ENCODE measurements at places on chromosomes 11 and 22. TPM values are rescaled to one million over a fixed set of nuclear protein-coding genes. Genes with fewer than 3 reads are reported as not detected.

GRCh38 chr11:74636630-74637184, 44.3 kb downstream of the POLD3 start:
- no peak overlapping the region for H3K4me3 ChIP-seq
- peaks cover 7% of the 10 kb centered on the region for H3K4me1 ChIP-seq
- no peaks in the 10 kb centered on the region for H3K27me3 ChIP-seq
- no peaks in the 10 kb centered on the region for H3K36me3 ChIP-seq
- H3K27ac ChIP-seq = no peak overlapping the region
- no peak for DNase-seq

- no peak for DNase-seq
- peak within 1 kb of the TSS; percentile 23 for H3K4me3 ChIP-seq
- no peaks in the 10 kb centered on the region for H3K36me3 ChIP-seq
- peaks cover 13% of the 10 kb centered on the region for H3K4me1 ChIP-seq
Measured at GRCh38 chr11:65575568-65576231, at the start of gene EHBP1L1. EHBP1L1 (plus strand) TSS chr11:65576053; CDS start chr11:65576303, 250 bp downstream.

- H3K4me1 ChIP-seq = peaks cover 3% of the 10 kb centered on the region
- H3K27me3 ChIP-seq = no peaks in the 10 kb centered on the region
- no peak overlapping the region for H3K4me3 ChIP-seq
Measured at GRCh38 chr11:117225553-117226170, 6.2 kb downstream of the PCSK7 start.

GRCh38 chr22:46476547-46476941, 60.9 kb downstream of the CELSR1 start:
- H3K4me3 ChIP-seq = no peak overlapping the region
- H3K4me1 ChIP-seq = no peaks in the 10 kb centered on the region
- H3K36me3 ChIP-seq = no peaks in the 10 kb centered on the region
- H3K27me3 ChIP-seq = no peaks in the 10 kb centered on the region
- H3K27ac ChIP-seq = no peak overlapping the region

GRCh38 chr11:95322539-95322938, 91.5 kb upstream of the SESN3 start:
- H3K4me1 ChIP-seq = no peaks in the 10 kb centered on the region
- no peak overlapping the region for H3K4me3 ChIP-seq
- H3K27ac ChIP-seq = no peak overlapping the region
- H3K27me3 ChIP-seq = no peaks in the 10 kb centered on the region
- H3K36me3 ChIP-seq = no peaks in the 10 kb centered on the region
- no peak for DNase-seq

DNA sequence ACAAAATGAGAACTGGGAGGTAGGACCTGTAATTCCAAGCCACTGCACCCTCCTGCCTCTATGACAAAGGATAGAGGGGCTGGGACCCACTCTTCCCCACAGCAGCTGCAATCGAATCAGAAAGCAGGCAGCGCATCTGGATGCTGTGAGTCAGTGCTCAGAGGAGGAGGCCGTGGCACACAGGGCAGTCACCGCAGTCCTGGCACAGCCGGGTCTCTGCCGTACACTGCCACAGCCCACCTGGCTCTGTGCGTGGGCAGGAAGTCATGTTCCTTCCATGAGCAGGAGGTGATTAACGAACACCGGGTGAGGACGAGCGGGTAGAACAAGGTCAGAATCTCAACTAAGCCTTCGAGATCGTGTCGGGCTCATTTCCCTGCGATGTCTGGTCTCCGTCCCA, 30.2 kb upstream of the PPFIA1 start:
- H3K36me3 ChIP-seq = no peaks in the 10 kb centered on the region
- no peak for DNase-seq
- H3K4me1 ChIP-seq = no peaks in the 10 kb centered on the region
- H3K27me3 ChIP-seq = no peaks in the 10 kb centered on the region
- H3K27ac ChIP-seq = no peak overlapping the region

Gene PRDM11
- total RNA-seq = 6.7 TPM

- no peak for DNase-seq
- H3K4me1 ChIP-seq = no peaks in the 10 kb centered on the region
- H3K4me3 ChIP-seq = no peak overlapping the region
- no peak overlapping the region for H3K27ac ChIP-seq
Measured at GRCh38 chr11:95469258-95469657, 238.3 kb upstream of the SESN3 start.

DNA sequence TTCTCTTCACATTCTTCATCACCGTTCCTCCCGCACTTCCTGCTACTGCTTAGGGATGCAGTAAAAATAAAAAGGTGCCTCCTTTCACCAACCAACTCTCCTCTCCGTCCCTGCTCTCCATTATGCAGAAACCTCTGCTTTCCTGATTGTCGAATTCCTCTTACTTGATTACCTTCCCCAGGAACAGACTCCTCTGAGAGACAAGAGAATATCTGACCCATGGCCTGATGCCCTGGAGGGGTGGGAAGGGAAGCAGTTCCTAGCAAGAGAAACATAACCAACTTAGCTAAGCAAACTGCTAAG, 80.9 kb downstream of the TRIM29 start:
- no peak overlapping the region for H3K27ac ChIP-seq
- DNase-seq = no peak
- H3K27me3 ChIP-seq = no peaks in the 10 kb centered on the region
- no peaks in the 10 kb centered on the region for H3K36me3 ChIP-seq
- H3K4me3 ChIP-seq = no peak overlapping the region

Gene RAB3IL1
- total RNA-seq = 5.6 TPM

Gene RAC2
- total RNA-seq = 0.91 TPM

DNA sequence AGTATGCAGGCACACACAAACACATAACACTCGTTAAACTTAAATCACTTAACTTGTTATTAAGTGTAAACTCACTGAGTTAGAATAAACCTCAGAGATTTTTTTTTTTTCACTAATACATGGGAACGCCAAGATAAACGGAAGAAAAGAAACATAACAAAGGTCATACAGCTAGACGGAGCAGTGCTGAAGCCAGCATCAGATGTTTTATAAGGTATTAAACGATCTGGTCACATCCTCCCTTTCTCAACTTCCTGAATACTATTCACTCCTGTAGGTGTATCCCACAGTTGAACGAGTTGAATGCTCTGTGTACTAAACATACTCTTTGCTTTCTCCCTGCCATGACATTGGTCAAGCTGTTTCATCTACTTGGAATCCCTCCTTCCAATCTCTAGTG, 212.0 kb downstream of the SWAP70 start:
- no peaks in the 10 kb centered on the region for H3K36me3 ChIP-seq
- H3K4me1 ChIP-seq = no peaks in the 10 kb centered on the region
- H3K27ac ChIP-seq = no peak overlapping the region
- H3K27me3 ChIP-seq = no peaks in the 10 kb centered on the region
- DNase-seq = no peak

DNA sequence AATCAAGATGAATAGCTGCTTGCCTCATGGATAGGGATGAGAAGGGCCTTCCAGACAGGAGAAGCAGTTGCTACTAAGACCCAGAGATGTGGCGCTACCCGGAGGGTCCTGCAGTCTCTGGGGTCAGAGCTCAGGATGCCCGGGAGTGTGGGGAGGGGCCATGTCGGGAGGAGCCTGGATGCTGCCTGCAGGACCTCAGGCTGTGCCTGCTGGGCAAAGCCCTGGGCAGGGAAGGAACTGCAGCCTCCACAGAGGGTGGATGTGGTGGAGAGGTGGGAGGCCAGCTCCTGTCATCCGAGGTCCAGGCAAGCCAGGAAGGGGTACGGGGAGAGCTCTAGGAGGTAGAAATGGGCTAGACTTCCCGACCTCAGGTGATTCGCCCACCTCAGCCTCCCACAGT, 11.0 kb downstream of the PRR5 start:
- DNase-seq = no peak
- no peak overlapping the region for H3K4me3 ChIP-seq
- H3K27ac ChIP-seq = no peak overlapping the region

- no peak overlapping the region for H3K27ac ChIP-seq
- no peaks in the 10 kb centered on the region for H3K36me3 ChIP-seq
- no peak overlapping the region for H3K4me3 ChIP-seq
- DNase-seq = no peak
- no peaks in the 10 kb centered on the region for H3K27me3 ChIP-seq
Measured at GRCh38 chr11:101508370-101508769, 75.4 kb downstream of the TRPC6 start.

Gene TTC17
- total RNA-seq = 39.9 TPM
